ENCODE measurements at places on chromosomes 7 and 10.
A peak's percentile ranks its signal among the peaks of the same experiment; 100 is the strongest.

DNA sequence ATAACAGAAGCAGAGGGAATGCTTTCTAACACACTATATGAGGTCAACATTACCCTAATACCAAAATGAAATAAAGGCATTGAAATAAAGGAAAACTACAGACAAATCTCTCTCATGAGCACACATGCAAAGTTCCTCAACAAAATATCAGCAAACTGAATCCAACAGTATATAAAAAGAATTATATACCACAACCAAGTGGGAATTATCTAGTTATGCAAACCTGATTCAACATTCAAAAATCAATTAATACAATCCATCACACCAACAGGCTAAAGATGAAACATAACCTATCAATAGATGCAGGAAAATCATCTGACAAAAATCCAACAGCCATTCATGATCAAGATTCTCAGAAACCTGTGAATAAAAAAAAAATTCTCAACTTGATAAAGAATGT, 34.5 kb downstream of the LMBR1 start:
- H3K4me3 ChIP-seq, result no peak overlapping the region
- H3K36me3 ChIP-seq, result peaks cover 20% of the 10 kb centered on the region
- DNase-seq, result no peak
- H3K4me1 ChIP-seq, result no peaks in the 10 kb centered on the region
- no peak overlapping the region for H3K27ac ChIP-seq
- H3K27me3 ChIP-seq, result no peaks in the 10 kb centered on the region

GRCh38 chr10:107708981-107709380, 544.5 kb upstream of the SORCS1 start:
- no peak overlapping the region for H3K27ac ChIP-seq
- DNase-seq, result no peak
- H3K4me1 ChIP-seq, result no peaks in the 10 kb centered on the region
- H3K4me3 ChIP-seq, result no peak overlapping the region
- H3K27me3 ChIP-seq, result no peaks in the 10 kb centered on the region
- no peaks in the 10 kb centered on the region for H3K36me3 ChIP-seq

DNA sequence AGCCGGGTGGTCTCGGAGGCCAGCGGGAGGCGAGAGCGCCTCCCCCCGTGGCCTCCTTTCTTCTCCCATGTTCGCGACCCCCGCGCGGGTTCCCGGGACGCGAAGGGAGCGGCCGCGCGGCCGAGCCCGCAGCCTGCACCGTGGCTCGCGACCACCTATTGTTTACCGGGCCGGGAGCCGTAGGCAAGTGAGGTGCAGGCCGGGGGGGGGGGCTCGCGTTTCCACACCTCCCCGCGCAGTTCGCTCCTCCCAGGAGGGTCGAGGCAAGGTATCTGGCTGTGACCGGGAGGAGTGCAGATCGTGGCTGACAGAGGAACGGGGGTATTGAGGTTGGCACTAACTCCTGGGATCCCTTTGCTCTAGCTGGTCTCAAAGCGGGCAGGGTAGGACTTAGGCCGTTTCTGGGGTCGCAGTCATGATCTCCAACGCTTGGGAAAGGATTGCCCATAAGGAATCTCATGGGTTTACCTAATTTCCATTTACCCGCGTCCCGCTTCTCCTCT, 734 bp downstream of the PTPN12 start:
- H3K36me3 ChIP-seq, result no peaks in the 10 kb centered on the region
- H3K27me3 ChIP-seq, result no peaks in the 10 kb centered on the region
- peak overlapping the region; percentile 79 for H3K4me3 ChIP-seq
- H3K27ac ChIP-seq, result no peak overlapping the region
- peak; percentile 53 for DNase-seq
- H3K4me1 ChIP-seq, result peaks cover 19% of the 10 kb centered on the region

- H3K4me1 ChIP-seq, result peaks cover 6% of the 10 kb centered on the region
- no peak overlapping the region for H3K27ac ChIP-seq
- no peaks in the 10 kb centered on the region for H3K36me3 ChIP-seq
- no peak for DNase-seq
These were observed 17.9 kb upstream of the BAIAP2L1 start for GRCh38 chr7:98418636-98419315.

- H3K36me3 ChIP-seq, result no peaks in the 10 kb centered on the region
- no peak overlapping the region for H3K27ac ChIP-seq
- peaks cover 24% of the 10 kb centered on the region for H3K27me3 ChIP-seq
- H3K4me1 ChIP-seq, result no peaks in the 10 kb centered on the region
These were observed 47.6 kb downstream of the STEAP1B start for GRCh38 chr7:22452142-22452959.

DNA sequence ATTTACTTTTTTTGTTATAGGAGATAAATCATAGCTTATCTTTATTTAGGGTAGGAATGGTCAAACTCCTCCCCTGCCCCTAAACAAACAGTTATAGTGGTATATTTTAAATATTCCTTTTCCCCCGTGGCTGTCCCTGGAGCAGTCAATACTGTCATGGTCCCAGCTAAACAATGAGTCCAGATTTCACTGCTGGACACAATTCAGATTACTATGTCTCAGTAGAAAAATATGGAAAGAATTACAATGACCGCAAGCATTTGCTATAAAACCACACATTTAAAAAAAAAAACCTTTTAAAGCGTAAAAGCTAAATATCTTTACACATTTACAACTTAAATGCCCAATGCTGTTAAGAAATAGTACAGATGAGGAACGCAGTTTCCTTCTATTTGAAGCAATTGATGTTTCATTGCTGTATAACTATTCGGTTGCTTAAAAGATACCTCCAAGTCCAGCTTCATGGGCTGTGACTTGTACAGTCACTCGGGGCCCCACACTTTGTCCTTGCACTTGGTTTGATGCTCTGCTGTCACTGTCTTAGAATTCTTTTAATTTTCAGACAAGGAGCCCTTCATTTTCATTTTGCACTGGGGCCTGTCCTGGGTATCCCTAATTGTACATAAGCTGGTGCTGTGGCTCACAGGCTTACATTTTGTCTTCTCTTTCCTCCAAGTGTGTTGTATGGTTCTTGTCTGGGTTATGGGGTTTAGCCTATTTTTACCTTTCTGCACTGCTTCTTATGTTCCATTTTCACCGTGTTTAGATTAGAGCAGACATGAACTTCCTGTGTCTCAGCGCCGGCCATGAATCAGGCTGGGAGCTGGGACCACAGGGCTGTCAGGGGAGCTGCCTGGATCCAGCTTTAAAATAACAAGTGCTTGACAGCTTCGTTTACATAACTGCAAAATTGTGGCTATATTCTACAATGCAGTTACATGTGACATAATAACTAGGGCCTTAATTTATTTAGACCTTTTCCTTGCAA, 530.2 kb upstream of the FZD8 start:
- H3K27me3 ChIP-seq, result no peaks in the 10 kb centered on the region
- no peaks in the 10 kb centered on the region for H3K4me1 ChIP-seq
- H3K4me3 ChIP-seq, result no peak overlapping the region
- H3K27ac ChIP-seq, result no peak overlapping the region

GRCh38 chr7:151185762-151186639, 1.0 kb downstream of the ASB10 start:
- no peak overlapping the region for H3K27ac ChIP-seq
- no peak overlapping the region for H3K4me3 ChIP-seq
- no peaks in the 10 kb centered on the region for H3K27me3 ChIP-seq
- no peak for DNase-seq

- DNase-seq, result no peak
- H3K27me3 ChIP-seq, result no peaks in the 10 kb centered on the region
- no peak within 1 kb of the TSS for H3K4me3 ChIP-seq
These were observed at the start of gene USP54 for GRCh38 chr10:73590881-73591799. Gene USP54 (minus strand): TSS chr10:73591342. CDS start chr10:73575658, 15,684 bp downstream.

All from CD4-positive, alpha-beta T cell (primary cell).